ENCODE measurements at places on chromosomes 7 and 10.

DNA sequence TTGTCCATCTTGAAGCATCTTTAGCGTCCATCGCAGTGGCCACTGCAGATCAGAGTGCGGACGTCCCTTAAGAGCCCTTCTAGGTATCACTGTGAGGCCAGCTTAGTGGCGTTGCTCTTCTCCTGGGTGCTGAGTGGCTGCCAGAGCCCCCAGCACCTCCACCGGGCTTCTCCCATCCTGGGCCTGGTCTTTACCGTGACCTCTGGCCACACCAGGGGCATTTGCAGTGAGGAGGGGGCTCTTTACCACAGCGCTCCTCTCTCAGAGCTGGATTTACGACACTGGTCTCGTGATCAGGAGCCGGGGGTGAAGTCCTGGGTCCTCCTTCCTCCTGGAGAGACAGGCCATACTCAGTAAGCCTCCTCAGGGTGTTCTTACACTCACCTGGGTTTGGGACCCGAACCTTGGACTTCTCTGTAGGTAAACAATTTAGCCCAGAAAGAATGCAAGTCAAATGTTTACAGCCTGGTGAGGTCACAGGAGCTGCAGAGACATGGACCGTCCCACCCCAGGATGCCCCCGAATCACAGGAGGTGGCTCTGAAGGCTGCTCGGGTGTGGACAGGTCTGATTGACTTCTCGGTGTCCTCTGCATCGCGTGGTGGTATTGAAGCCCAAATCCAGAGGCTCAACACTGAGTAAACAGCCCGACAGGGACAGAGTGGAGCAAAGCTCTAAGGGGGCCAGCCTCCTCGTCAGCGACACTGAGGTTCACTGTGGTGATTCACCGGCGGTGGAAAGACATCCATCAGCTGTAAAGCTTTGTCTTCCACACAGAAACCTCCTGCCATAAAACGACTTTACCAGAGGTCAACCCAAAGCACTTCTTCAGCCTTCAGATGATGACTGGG lies 33.0 kb downstream of the JAKMIP3 start:
- no peak for DNase-seq

GRCh38 chr10:119976421-119976820 lies 83.9 kb downstream of the SEC23IP start:
- DNase-seq, result no peak

GRCh38 chr7:27869056-27869455 lies 129.1 kb downstream of the TAX1BP1 start:
- DNase-seq, result no peak

GRCh38 chr7:150323682-150324372 lies 482 bp upstream of the ACTR3C start:
- no peak for DNase-seq

DNA sequence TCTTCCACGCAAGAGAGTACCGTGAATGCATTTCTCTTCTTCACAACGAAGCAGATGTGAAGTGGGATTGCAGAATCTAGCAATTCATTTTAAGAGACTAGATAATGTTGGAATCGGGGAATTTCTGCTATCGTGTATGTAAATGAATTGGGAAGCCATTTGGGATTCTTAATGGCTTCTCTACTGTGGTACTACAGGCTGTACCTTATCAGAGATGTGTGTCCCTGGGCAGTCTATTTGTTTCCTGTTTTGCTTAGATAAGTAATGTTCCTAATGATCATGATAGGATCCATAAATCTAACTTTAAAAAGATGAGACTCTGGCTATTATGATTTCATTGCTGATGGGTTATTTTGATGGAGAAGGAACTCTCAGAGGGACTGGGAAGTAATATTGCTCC lies 320.6 kb downstream of the REEP3 start:
- no peak for DNase-seq

DNA sequence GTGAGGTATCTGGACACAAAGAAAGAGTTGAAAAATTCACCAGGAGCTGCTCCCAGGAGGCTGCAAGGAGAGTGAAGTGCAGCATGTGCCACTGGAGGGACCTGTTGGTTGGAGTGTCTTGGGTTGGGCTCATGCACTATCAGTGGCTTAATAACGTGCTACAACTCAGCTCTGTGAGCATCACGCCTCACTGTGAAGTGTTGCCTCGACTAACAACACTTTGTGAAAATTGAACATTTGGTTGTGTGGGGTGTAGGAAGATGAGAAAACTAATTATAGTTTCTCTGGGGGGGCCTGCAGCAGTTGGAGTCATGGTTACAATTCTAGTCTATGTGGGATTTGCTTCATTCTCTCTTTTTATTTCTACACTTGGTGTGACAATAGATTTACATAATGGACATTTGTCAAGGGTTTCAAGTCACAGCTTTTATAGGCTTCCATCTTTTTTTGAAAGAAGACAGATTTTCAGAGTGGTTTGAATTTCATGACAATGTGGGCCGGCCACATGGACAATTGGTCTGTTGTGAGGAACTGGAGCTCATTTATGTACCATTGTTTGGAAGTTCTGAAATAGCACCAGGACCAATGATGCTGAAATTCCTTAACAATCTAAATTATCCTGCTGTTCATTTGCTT lies 121.3 kb downstream of the RAMP3 start:
- DNase-seq, result no peak

DNA sequence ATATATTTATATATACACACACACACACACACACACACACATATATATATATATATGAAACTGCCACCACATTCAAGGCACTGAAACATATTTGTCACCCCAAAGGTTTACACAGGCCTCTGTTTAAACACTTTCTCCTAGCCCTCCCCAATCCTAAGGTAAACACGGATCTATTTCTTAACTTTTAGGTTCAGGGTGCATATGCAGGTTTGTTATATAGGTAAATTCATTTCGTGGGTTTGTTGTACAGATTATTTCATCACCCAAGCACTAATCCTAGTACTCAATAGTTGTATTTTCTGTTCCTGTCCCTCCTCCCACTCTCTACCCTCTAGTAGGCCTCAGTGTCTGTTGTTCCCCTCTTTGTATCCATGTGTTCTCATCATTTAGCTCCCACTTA lies 305.0 kb downstream of the GPR37 start:
- DNase-seq, result no peak

- DNase-seq, result no peak
These were observed 86.8 kb downstream of the GPR158 start for GRCh38 chr10:25261558-25261957.

DNA sequence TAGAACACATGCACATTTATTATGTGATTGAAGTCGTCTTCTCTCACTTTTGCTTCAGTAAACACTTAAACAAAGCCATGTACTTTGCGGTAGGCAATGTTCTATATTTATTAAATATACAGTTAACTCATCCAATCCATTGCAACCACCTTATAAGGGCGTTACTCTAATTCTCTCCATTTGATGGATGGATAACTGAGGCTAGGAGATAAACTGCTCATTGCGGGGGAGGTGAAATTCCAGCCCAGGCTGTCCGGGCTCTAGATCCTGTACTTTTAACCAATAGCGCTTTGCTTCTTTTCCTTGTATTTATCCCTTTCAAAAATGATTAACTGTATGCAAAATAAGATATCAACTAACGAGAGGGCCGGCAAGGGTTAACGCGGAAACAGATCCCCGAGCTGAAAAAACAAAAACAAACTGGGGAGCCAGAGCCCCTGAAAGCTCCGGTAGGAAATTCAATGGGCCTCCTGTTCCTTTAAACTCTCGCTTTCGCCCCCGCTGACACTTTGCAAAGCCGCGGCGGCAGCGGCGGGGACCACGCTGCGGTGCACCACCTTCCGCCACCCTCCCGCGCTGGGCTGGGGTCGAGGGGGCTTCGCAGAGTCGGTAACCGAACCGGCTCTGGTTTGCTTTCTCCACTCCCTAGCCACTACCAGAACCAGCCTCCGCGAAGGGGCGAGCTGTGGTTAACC lies 1.0 kb upstream of the PLXDC2 start:
- DNase-seq, result no peak

- no peak for DNase-seq
These were observed 79.1 kb upstream of the KCNMA1 start for GRCh38 chr10:77716458-77717317.

DNA sequence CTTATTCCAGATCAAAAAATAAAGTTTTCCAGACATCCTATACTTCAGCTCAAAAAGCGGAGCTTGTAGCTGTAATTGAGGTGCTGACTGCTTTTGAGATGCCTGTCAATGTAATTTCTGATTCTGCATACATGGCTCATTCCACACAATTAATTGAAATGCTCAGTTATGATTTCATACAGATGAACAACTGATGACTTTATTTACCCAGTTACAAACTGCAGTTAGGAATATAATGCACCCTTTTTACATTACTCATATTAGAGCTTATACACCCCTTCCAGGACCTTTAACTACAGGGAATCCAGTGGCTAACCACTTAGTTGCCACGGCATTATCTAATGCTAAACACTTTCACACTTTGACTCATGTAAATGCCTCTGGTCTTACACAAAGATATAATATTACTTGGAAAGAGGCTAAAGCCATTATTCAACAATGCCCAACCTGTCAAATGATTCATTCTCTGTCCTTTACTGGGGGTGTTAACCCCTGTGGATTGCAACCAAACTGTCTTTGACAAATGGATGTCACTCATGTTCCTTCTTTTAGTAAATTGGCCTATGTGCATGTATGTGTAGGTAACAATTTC lies 147.3 kb downstream of the ZNF33B start:
- DNase-seq, result no peak

- no peak for DNase-seq
These were observed 39.4 kb downstream of the CHST15 start for GRCh38 chr10:124053971-124054370.

- no peak for DNase-seq
These were observed 36.1 kb upstream of the ADD3 start for GRCh38 chr10:109971634-109972033.

- DNase-seq, result no peak
These were observed 83.0 kb upstream of the FAM180A start for GRCh38 chr7:135831455-135832195.

GRCh38 chr10:128046953-128047290 lies 79.3 kb downstream of the MKI67 start:
- DNase-seq, result no peak

DNA sequence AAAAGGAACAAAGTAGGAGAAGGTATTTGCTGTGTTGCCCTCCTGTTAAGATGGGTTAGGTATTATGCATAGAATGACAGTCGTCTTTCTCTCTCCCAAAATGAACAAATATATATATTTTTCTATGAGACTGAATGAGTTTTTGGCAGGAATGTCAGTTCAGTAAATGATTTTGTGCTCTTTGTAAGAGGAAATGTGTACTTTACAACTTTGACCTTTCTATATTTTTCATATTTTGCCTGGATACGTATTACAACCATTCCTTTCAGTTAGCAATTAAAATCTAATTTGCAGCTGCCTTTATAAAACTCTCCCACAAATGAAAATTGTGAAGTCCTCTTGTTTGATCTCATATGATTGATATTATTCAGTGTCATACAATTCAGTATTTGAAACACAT lies 336.6 kb upstream of the MEOX2 start:
- no peak for DNase-seq

- no peak for DNase-seq
These were observed 1.3 kb downstream of the OGDHL start for GRCh38 chr10:49760789-49761188.

- no peak for DNase-seq
These were observed 6.2 kb downstream of the CFAP58 start for GRCh38 chr10:104359811-104360210.

DNA sequence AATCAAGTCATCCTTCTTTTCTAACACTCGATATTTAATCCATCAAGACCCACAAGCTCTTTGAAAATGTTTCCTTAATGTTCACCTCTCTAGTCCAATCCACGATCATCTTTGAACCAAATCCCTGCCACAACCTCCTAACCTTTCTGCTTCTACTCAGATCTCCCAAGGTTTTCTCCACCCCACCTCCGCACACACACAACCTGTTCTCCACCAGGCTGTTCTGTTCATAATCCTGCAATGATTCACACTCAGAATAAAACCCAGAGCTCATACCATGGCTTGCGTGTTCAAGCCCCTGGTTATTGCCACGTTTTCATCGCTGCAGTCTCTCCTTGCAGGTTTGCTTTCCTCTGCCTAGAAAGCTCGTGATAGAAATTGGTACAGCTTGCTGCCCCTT lies 53.8 kb upstream of the BAMBI start:
- no peak for DNase-seq

GRCh38 chr10:131402771-131403650 lies 91.5 kb upstream of the TCERG1L start:
- DNase-seq, result no peak

DNA sequence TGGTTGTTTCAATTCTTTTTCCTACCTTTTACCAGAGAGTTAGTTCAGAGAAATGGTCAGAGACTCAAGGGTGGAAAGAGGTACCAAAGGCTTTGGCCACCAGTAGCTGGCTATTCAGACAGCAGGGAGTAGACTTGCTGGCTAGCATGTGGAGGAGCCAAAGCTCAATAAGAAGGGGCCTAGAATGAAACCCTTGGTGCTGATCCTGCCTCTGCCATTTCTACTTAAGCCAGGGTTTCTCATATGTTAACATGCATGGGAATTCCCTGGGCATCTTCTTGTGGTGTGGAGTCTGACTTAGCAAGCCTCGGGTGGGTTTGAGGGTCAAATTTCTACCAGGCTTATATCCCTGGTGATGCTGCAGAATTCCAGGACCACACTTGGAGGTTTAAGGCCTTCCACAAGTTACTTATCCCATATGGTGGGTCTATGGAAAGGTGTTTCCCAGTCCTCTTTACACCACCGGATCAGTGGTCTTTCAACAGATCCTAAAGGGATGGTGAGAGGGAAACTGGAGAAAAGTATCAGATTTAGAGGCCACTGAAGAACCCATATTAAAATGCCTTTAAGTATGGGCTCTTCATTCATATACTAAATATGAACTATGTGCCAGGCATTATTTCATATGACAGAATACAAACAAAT lies 3.2 kb downstream of the IL6 start:
- DNase-seq, result no peak

DNA sequence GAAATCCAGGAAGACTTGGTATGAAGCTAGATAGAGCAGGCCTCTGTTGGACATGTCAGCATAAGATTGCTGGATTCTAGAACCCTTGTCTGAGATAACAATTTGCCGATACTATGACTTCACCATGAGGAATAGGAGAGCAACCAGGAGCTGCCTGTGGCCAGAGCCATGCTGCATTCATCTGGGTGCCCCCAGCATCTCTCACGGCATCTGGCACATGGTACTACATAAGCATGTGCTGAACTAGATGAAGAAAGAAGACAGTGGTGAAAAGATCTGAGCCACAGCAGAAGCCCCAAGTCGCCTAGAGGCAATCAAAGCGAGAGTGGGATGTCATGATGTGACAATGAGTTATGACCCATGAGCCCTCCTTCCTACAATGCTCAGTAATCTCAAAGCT lies 19.5 kb downstream of the GOT1 start:
- no peak for DNase-seq

- no peak for DNase-seq
These were observed 115.1 kb downstream of the CCNY start for GRCh38 chr10:35451151-35452016.

- DNase-seq, result no peak
These were observed 29.6 kb upstream of the ATXN7L1 start for GRCh38 chr7:105905910-105906568.

- DNase-seq, result no peak
These were observed 270.5 kb downstream of the CCDC3 start for GRCh38 chr10:12730809-12731519.

GRCh38 chr10:68594405-68594804 lies 34.3 kb downstream of the TET1 start:
- no peak for DNase-seq

- DNase-seq, result no peak
These were observed 343.7 kb downstream of the WDR11 start for GRCh38 chr10:121194696-121195523.

GRCh38 chr10:75032813-75033212 lies 78.6 kb upstream of the SAMD8 start:
- no peak for DNase-seq

- no peak for DNase-seq
These were observed 43.0 kb downstream of the COL13A1 start for GRCh38 chr10:69844698-69845097.
